ENCODE measurements at places on chromosomes 1 and 21.

- peak; percentile 18 for DNase-seq
These were observed 61.4 kb upstream of the FMN2 start for GRCh38 chr1:240030236-240030635.

- no peak for DNase-seq
These were observed 6.9 kb downstream of the LYST start for GRCh38 chr1:235859789-235860188.

- no peak for DNase-seq
These were observed 7.9 kb downstream of the CD53 start for GRCh38 chr1:110880708-110881374.

DNA sequence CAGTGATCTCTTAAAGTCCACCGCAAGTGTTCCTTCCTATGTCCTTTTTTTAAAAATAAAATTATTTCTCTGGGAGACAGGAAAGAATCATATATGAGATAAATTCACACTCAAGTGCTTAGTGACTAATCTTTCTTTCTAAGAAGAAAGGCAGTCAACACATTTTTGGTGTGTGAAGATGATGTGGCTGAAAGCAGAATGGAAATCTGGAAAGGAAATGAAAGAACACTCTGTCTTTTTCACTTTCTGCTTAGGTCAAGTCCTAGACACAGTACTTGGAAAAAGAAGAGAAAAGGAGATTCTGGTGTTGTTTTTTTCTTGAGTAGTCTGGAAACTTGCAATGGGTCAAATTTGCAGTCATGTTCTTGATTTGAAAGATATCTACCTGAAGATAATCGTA is 45.5 kb upstream of the PRRX1 start:
- no peak for DNase-seq

- no peak for DNase-seq
These were observed 125.3 kb upstream of the GREM2 start for GRCh38 chr1:240737298-240737697.
